ENCODE measurements at places on chromosomes 2 and 18. TPM values are rescaled to one million over a fixed set of nuclear protein-coding genes. Genes with fewer than 3 reads are reported as not detected.

DNA sequence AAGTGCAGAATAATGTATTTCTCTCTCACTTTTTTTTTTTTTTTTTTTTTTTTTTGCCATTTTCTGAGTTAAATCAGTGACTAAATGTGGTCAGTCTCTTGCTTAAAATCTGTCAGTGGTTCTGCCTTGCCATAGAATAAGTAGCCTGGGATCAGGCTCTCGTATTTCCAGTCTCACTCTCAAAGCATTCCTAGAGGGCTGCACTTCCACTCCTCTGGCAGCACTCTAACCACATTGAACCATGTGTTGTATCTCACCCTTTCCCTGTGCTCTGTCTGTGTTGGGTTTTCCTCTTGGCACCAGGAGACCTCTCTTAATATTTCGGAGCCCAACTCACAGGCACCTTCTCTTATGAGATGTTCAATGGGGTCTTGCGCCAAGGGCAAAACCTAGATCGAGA is 304.4 kb downstream of the CTNNA2 start:
- no peaks in the 10 kb centered on the region for H3K4me1 ChIP-seq
- H3K27ac ChIP-seq: no peak overlapping the region
- H3K4me3 ChIP-seq: no peak overlapping the region
- no peaks in the 10 kb centered on the region for H3K27me3 ChIP-seq
- H3K36me3 ChIP-seq: no peaks in the 10 kb centered on the region
- DNase-seq: no peak

- no peaks in the 10 kb centered on the region for H3K4me1 ChIP-seq
- H3K36me3 ChIP-seq: no peaks in the 10 kb centered on the region
- H3K4me3 ChIP-seq: no peak overlapping the region
- H3K27ac ChIP-seq: no peak overlapping the region
Measured at GRCh38 chr18:3323900-3324299, 62.0 kb downstream of the MYL12B start.

GRCh38 chr2:80748592-80748991 is 444.0 kb upstream of the LRRTM1 start:
- no peaks in the 10 kb centered on the region for H3K36me3 ChIP-seq
- no peaks in the 10 kb centered on the region for H3K27me3 ChIP-seq
- H3K4me1 ChIP-seq: no peaks in the 10 kb centered on the region
- no peak overlapping the region for H3K27ac ChIP-seq

GREB1L gene
- total RNA-seq: 0.28 TPM

TGFA gene
- total RNA-seq: 13.0 TPM
